Right cardiac atrium (tissue), 5 donors: ENCODE measurements at places on chromosomes 2 and 18. TPM values are rescaled to one million over a fixed set of nuclear protein-coding genes. Genes with fewer than 3 reads are reported as not detected.

DNA sequence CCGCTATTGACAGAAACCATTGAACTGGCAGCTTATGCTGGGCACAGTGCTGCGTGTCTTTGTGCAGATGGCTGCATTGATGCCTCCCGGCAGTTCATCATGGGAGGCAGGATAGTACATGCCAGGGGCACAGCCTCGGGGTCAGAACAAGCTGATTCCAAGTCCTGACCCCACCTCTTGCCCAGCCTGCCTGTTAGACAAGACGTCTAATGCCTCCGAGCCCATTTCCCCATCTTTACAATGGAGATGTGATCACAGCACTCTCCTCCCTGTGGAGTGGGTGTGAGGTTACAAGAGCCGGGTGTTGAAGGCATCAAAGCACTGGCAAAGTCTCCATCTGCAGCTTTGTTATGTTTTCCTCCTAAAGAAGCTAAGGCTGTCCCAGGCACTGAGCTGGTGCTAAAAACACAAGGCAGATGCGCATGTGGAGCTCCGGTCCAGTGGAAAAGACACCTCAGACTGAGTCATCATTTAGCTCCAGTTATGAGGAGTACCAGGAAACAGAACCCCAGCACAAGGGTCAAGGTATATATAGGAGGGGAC, 125.7 kb upstream of the EPAS1 start:
- peak; percentile 54 for DNase-seq

GRCh38 chr2:175855794-175856453, 146.1 kb downstream of the LNPK start:
- peak; percentile 61 for DNase-seq

DNA sequence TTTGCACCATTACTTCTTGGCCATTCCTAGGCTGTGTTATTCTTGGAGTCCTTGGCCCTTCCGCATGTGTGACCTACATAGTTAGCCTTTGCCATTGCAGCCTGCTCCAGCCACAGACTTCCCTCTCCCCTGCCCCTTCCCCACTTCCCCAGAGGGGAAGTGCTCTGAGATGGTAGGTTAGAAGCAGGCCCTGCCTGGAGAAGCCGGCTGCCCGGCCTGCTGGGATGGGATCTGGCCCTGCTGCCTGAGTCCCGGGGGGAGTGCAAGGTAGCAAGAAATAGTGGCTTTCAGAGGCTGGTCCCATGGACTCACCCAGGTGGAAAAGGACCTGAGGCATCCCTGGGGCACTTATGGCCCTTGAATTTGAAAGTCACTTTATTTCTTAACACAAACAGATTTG, 28.4 kb upstream of the OTOF start:
- no peak for DNase-seq

- DNase-seq: no peak
Measured at GRCh38 chr2:42192652-42193566, 23.8 kb downstream of the EML4 start.

- DNase-seq: no peak
Measured at GRCh38 chr18:3993941-3994687, 461.0 kb downstream of the DLGAP1 start.

DNA sequence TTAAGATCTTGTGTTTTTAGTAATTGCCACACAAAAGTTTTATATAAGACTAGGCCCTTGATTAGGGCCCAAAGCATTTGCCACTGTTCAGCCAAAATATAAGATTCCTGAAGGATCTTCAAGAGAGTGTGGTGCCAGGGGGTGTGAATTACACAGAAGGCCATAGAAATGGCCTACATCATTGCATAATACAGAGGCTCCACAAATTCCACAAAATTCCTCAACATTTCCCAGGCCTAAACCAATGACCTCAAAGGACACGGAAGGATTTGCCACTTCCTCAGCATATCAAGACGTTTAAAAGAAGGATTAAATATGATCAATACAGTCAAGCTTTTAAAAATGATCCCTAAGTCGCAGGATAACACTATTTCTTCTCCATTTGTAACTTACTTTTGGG, 24.1 kb downstream of the COL6A3 start:
- DNase-seq: no peak

DNA sequence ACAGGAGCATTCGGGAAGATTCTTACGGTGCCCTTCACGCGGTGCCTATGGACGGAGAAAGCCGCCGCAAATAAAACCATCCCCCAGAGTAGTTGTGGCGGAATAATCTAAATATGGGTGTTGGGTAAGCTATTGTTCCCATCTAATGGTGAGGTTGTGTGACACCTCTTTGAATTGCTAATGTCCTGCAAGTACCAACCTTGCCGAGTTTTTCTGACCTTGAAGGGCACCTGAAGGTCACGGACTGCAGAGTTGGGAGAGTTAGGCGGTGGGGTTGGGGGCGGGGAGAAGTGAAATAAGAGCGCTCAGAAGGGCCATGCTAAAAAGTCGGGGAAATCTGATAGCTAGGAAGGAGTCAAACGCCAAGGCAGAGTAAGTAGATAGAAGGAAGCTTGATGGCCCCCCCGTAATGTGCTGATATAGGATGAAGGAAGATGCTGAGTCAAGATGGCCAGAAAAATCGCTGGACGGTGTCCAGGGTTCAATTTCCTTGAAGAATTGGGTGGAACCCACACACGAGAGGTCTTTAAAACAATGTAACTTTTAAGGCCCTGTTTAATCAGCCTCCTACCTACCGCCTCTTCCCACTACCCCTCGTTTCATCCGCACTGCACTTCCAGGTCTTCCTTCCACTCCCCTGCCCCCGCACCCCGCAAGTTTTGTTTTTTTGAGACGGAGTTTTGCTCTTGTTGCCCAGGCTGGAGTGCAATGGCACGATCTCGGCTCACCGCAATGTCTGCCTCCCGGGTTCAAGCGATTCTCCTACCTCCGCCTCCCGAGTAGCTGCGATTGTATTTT, 600 bp downstream of the KATNAL2 start:
- peak; percentile 60 for DNase-seq

DNA sequence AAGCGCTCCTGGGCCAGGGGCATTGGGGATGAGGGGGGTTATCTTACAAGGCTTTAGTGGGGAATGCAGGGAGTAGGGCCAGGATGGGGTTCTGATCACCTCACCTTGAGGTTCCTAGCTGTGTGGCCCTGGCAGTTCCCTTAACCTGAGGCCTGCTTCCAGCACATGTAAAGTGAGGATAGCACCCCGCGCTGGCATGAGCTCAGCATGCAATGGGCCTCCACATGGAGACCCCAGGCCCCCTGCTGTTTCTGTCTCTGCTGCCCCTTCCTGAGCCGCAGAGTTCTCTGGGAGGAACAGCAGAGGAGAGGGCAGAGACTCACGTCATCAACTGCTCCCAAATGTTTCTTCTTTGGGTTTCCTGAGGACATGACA, 8.6 kb upstream of the TEX51 start:
- no peak for DNase-seq

Gene CTAGE1
- 0.09 TPM for total RNA-seq

Gene DES
- total RNA-seq: 7,466 TPM

Gene RRM2
- total RNA-seq: 0.37 TPM

Gene GPR17
- total RNA-seq: not detected

Gene CCDC102B
- 8.4 TPM for total RNA-seq
